DMS153 (cell line): ENCODE measurements at places on chromosomes 4 and X.

DNA sequence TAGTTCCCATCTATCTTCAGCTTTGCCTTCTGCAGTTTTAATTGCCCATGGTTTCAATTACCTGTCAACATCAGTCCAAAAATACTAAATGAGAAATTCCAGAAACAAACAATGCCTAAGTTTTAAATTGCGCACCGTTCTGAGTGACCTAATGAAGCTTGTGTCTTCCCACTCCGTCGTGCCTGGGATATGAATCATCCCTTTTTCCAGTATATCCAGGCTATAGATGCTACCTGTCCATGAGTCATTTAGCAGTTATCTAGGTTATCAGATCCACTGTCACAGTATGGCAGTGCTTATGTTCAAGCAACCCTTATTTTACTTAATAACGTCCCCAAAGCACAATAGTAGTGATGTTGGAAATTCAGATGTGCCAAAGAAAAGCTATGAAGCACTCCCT lies 363.6 kb upstream of the FAM241A start:
- DNase-seq = no peak

GRCh38 chr4:160414496-160414895 lies 1311.6 kb downstream of the RAPGEF2 start:
- no peak for DNase-seq

GRCh38 chrX:124555036-124555595 lies 208.8 kb downstream of the SH2D1A start:
- no peak for DNase-seq

GRCh38 chr4:175562111-175562510 lies 250.0 kb downstream of the GPM6A start:
- DNase-seq = no peak

GRCh38 chr4:14650127-14650526 lies 352.2 kb upstream of the CPEB2 start:
- DNase-seq = no peak

DNA sequence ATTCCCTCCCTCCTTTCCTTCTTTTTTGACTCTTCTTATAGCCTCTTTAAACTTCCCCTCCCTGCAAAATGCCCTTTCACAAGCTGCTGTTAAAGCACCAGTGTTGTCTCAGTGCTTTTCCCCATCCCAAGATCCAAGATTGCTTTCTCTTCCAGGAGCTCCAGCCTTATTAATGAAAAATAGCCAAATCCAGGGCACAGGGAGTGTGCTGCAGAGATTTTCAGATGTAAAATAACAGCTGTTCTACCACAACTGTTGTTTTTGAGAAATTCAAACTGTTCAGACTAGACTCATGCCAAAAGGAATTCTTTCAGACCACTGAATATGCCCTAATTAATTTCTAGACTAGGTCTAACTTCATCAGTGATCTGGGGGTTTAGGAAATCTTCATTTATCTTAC lies 47.0 kb upstream of the GPC3 start:
- DNase-seq = no peak

GRCh38 chr4:137430171-137430570 lies 102.1 kb downstream of the PCDH18 start:
- DNase-seq = no peak

- no peak for DNase-seq
Observed at GRCh38 chrX:153623310-153624029, 23.5 kb upstream of the DUSP9 start.

DNA sequence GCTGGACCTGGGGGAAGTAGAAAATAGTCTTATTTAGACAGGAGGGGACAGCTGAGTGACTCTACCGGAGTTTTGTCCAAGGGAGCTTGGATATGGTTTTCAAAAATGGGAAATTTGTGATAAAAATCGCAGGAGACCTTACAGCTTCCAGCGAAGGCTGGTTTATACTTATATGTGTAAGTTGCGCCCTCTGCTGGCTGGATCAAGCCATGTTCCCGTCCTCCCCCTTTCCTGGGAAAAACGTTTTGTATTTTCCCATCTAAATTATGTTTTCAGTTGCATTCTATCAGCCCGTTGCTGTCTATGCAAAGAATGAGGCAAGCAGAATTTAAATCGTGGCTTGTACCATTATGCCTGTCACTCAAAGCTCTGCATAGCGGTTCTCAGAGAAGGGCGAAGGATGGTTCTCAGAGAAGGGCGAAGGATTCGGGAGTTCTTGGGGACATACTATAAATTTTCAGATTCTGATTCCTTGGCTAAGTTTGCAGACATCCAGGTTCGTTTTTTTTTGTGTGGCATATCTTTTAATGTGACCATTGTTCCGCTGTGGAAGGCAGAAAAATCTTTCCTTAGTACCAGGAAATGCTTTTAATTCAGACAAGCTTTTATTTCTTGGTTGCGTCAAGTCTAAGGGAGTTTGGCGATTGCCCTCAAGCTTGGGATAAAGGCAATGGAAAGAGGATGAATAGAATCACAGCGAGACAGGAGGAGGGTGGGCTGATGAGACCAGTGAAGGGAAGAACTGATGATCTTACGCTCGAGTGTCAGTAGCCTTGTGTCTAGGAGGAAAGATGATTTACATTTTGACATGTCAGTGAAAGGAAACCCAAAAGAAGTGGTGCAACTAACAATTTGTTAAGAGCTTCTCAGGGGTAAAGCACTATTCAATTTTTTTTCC lies 128.5 kb upstream of the ARX start:
- no peak for DNase-seq

DNA sequence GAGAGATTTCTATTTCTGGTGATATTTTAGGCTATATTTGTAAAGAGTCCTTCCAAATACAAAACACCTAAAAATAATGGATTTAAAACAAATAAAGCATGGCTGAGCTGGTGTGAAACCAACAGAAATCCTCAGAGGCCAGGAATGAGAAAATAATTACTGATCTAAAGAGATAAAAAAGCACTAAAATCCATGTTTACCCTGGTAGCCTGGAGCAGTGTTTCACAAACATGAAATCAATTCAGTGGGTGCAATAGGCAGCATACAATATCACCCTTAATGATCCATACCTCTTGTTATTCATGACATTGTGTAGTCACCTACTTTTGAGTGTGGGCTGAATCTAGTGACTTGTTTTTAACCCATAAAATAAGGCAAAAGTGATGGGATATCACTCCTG lies 14.6 kb downstream of the PFKFB1 start:
- DNase-seq = no peak

DNA sequence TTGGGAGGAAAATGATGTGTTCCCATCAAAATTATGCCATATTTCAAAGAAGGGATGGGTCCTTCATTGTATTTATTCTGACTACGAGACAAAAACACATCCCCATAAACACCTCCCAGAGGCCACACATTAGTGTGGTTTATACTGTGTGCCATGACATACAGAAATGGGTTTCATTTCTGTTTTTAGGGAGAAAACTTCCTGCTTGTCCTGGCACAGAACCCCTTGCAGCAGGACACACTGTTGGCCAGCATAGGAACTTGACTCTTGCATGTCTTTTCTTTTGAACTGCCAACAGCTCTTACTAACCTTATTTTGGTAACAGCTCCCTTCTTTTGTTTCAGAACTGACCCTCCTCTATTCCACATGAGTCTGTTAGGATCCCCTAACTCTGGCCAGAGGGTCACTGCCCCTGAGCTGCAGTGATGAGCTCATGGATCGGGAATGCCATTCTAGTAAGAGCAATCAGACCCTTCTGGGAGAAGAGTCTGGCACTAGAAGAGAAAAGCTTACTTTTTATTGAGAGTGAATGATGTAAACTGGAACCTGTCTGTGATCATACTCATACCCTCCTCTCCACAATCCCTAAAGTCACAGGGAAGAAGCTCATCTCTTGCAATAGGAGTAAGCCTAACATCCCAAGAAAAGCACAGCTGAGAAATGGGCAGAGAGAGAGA lies 86.4 kb downstream of the SMIM20 start:
- DNase-seq = no peak

GRCh38 chr4:173264245-173264644 lies 69.9 kb downstream of the HMGB2 start:
- DNase-seq = no peak

DNA sequence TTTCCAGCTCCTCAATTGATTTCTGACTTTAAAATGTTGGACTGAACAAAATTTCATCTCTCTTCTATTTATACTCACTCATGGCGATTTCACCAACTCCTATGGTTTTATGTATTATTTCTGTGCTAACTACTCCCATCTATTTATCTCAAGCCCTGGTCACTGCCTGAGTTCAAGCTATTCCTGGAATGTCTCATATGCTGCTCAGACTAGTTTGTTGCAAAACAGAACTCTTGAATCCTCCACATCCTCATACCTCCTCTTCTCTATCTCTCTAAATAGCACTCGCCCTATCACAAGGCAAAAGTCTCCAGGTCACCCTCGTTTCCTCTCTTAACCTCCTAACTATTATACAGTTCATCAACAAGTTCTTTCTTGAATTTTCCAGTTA lies 19.0 kb upstream of the DDX60 start:
- no peak for DNase-seq

DNA sequence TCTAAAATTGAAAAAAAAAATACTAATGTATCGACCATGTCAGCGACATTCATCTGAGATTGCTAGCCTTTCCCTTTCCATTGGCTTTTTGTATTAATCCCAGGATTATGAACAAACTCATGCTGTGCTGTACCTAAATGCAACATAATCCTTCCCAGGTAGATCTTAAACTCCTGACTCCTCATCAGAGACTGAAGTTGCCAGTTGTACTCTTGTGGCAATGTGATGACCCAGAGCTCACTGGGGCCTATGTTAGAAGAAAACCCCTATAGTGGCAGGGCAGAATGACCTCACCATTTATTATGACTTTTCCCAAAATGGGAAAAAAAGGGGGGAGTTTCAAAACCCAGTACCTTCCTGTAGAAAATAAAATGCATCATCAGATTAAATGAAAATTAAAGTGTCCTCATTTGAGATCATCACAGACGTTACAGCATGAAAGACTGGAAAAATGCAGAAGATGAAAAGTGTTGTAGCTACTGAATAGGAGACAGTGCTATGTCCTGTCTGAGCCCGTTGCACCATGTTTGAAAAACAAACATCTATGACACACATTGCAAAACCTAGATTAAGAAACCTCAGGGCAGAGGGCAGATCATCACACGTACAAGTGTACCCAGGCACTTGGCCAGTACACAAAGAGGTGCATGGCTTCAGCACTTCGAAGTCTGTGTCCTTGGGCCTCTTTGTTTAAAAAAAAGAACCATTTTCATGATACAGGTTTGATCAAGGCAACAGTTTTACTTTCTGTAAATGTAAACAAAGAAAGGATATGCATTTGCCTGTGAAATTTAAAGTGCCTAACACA lies 6.8 kb upstream of the ACSL4 start:
- no peak for DNase-seq

- DNase-seq = no peak
Observed at GRCh38 chr4:7364979-7365378, 69.8 kb downstream of the PSAPL1 start.
